ENCODE measurements at places on chromosomes 2 and 18.
A peak's percentile ranks its signal among the peaks of the same experiment; 100 is the strongest.

DNA sequence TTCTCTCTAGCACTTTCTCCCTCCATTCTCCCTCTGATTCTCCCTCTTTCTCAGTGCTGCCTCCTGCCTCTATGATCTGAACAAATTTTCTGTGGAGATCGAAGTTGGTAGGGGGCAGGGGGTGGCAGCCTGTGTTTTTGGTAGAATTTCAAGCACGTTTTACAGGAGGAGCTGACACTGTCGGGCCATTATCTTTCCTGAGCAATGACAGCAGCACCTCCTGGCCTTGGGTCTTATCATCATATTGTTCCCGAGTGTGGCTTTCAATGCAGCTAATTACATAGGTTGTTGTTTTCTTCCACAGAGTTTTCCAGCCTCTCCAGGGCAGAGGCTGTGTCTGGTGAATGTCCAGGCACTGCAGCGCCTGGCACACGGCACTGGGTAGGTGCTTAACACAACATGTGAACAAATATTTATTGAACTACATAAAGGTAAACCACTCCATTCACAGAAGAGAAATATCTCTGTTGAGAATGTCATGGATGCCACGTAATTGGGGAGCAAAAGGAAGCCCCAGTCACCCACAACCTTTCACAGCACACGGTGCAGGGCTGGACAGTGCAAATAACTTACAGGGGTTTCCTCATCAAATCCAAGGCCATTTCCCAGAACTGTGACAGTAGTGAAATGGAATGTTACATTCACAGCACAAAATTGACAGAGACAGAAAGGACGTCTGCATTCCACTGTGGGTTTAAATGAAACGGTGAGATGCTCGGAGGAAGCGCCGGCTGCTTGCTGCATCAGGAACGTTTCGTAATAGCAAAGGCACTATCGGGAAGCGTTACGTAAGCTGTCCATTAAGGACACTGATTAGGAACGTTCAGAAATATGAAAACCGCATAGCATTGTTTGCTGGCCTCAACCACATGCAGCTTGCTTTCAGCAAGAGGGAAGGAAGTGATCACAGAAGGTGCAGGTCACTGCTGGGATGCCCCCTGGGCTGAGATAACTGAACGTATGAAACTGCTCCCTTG is 6.5 kb upstream of the KCNG2 start:
- no peak for DNase-seq

DNA sequence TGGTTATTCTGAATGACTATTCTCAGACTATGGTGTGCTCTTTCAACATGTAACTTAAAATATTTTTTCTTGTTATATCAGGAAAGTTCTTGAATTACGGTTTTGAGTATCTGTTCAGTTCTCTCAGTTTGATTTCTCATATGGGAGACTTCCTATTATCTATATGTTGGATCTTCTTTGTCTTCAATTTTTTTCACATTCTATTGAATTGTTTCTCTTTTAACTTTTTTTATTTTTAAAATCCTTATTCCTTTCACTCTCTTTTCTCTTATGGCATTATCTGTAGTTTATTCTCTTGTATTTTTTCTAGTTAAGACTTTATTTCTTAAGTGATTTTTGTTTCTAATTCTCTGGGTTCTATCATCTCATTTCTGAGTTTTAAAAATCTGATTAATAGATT is 252.8 kb upstream of the STON1 start:
- DNase-seq = no peak

DNA sequence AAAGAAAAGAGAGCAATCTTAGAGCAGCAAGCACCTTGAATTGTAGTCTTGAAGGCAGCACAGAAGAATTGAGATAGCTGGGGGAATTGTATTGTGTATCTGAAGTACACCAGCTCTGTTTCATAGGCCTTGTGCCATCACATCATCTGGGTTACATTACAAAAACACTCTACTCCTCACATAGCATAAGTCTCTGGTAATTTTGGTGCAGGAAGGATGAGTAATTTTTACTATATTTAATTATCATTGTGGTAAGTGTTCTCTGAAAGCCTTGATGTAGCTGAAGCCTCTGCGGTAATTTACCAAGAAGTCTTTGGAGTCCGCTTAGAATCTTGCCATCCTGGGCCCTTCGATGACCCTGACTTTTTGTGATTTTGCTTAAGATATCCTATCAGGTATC is 291.1 kb downstream of the ARHGAP15 start:
- DNase-seq = no peak

GRCh38 chr2:103435010-103435409 is 673.2 kb downstream of the TMEM182 start:
- DNase-seq = no peak

GRCh38 chr2:59232394-59233165 is 991.5 kb upstream of the FANCL start:
- DNase-seq = no peak

DNA sequence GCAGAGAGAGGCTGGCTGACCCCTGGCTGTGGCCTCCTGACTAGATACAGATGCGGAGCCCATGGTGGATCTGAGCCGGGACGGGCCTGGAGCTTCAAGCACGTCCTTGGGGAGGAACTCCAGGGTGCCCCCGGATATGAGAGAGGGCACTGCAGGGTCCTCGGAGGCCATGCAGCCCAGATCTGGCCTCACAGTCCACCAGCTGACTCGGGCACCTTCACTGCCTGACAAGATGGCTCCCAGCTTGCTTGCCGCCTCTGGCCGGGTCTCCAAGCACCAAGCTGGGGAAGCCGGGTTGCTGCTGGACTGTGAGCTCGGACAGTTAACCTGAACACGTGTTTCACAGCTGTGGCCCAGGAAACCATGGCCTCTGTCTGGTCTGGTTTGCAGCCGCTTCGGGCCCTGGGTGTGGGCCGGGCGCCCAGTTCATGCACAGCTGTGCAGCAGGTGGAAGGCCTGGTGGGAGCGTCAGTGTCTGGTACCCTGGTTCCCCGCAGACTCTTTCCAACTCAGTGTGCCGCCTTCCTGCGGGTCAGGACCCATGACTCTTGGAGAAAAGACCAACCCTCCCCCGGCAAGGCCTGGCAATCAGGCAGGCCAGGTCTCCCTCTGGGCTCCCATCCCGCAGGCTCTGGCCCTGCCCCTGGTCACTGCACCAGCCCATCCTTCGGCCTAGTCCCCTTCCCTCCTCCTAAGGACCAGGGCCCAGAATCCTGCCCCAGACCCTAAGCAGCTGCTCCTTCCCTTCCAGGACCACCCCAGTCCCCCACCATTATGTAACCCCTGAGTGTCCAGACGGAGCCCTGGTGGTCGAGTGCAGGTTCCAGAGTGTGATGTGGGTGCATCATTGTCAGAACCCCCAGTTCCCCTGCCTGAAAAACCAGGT is 74.6 kb upstream of the OTOS start:
- no peak for DNase-seq

GRCh38 chr18:76621226-76621625 is 126.2 kb upstream of the ZNF516 start:
- DNase-seq = peak; percentile 12

- peak; percentile 56 for DNase-seq
Observed at GRCh38 chr2:152432206-152432653, 97.3 kb downstream of the FMNL2 start.

DNA sequence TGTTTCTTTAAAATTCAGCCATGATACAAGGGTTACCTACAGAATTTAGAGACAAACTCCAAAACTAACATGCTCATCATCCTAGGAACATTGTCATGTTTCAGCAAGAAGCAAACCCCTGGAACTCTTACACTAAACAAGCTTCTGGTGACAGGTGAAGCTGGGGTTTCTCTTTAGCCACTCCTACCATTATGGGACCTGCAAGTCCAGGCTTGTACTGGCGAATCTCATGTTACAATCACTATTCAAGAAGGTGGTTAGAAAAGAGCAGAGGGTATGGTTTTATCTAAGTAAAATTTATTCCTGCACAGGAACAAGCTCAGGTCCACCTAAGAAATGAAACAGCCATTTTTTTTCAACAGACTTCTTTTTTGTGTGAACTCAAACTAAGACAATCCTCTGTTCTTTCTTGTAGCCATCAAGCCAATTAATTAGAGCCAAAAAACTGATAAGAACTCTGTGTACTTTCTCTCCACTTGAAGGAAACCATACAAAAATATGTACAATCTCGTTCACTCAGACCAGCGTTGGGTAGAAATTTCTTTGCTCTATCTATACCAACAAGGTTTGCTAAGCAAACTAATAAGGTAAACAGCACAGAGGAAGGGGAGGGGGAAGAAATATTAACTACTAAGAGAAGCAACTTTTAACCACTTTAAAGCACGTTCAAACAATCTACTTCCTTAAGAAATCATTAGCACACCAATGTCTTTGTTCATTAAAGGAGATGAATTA is 63.3 kb upstream of the NEDD4L start:
- DNase-seq = peak; percentile 13

GRCh38 chr2:119859528-119859927 is 99.8 kb downstream of the PTPN4 start:
- no peak for DNase-seq

- DNase-seq = no peak
Observed at GRCh38 chr18:29226213-29226612, 1049.3 kb upstream of the CDH2 start.

- DNase-seq = peak; percentile 20
Observed at GRCh38 chr2:36459725-36460137, 104.2 kb downstream of the CRIM1 start.

- DNase-seq = no peak
Observed at GRCh38 chr18:74895686-74896085, 298.0 kb downstream of the ZNF407 start.

- DNase-seq = no peak
Observed at GRCh38 chr2:220703279-220703678, 868.8 kb downstream of the EPHA4 start.

- no peak for DNase-seq
Observed at GRCh38 chr2:24813691-24814137, 20.5 kb downstream of the CENPO start.

DNA sequence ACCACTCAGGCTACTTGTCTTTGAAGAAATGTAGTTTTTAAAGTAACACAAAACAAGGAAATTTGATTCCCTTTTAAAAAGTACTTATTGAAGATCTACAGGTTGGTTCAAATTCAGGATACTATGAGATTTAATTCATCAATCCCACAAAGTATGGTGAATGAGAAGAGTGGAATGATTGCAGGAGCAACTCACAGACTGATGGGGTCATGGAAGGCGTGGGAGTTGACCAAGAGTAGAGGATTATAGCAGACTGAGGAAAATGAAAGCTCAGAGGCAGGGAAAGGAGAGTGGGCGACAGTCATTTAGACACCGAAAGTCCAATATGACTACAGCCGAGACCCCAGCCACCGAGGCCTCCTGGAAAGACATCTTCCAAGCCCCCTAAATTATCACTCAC is 12.5 kb upstream of the DAPL1 start:
- no peak for DNase-seq

DNA sequence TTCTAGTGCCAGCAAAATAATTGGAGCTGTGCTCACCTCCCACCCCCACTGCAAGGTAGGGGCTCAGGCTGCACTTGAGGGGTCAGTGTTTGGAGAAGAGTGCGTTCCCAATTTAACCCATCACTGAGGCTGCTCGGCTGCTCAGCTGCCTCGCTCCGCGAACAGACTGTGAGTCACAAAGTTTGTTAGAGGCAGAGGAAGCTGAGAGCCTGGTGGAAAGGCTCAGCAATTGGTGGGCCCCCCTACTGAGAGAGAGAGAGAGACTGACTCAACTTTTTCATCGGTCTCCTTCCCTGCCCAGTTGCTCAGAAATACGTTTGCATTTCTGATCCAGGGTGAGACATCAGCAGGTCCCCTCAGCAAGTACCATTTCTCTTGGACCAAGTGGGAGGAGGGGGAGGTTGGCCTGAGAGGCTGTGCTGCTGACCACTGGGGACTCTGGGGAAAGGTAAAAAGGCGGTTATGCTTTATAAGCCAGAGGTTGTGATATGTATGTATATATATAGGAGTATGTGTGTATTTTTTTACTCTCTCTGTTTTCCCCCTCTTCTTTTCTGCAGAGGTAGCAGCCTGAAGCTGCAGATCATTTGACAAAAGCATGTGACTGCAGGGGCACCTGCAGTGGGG is 1.5 kb downstream of the EFR3B start:
- DNase-seq = peak; percentile 18

GRCh38 chr2:54770211-54770610 is 46.7 kb downstream of the EML6 start:
- no peak for DNase-seq

Data from NCI-H2227 treated with DMSO at 0.1 percent for 48 hours (cell line).